Stimulated activated CD8-positive, alpha-beta memory T cell treated with anti-CD3 and anti-CD28 coated beads, Interleukin-12 subunit alpha, Interleukin-12 subunit beta, amount 100 ng/mL, for 1 hour (primary cell): ENCODE measurements at places on chromosomes 7 and 10.

DNA sequence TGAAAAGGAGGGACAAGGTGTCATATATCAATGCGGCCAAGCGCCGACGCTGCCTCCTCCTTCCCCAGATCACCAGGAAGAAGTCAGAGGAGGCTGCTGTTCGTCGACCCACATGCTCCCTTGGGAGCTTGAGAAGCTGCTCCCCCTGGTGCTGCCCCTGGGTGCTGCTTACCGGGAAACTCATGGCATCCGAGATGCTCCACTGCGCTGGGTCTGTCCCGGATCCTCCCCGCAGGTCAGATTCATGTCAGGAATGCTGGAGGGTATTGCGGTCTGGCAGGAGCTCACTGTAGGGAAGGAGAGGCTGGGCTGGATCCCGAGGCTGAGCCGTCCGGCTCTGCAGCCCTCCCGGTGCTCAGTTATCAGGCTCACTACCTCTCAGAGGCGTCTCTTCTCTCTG lies 123.7 kb upstream of the FAM20C start:
- no peak for DNase-seq

GRCh38 chr7:3134745-3135144 lies 91.1 kb upstream of the CARD11 start:
- DNase-seq, result no peak

- no peak for DNase-seq
These were observed 4.8 kb downstream of the RAMP3 start for GRCh38 chr7:45162311-45162845.

DNA sequence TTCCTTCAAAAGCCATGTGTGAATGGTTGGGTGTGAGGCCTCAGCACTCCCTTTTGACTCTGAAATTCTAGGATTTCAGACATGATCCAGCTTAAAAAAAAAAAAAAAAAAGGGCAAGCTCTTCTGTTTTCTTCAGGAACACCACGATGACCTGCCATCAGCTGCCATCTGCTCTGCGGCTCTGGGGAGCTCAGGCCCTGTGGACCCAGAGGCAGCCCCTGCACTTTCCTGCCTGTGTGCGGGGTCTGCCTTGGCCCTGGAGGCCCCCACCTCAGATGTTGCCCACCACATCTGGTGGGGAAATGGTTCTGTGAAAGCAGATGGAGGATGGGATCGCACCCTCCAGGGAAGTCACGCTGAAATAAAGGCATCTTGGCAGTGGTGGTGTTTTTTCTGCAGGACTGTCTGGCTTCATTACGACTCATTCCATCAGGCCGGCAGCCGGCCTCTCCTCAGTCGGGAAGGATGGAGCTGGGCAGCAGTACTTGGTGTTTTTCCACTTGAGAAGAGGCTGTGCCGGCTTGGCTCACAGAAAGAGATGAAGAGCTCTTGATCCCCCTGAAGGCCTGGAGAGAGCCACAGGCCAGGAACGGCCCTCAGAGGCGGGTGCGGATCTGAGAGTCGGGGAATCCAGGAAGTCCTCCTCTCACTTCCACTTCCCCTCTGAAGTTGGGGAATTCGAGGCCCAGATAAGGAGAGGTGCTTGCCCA lies 66.1 kb upstream of the AQP1 start:
- no peak for DNase-seq

- no peak for DNase-seq
These were observed 47.7 kb downstream of the RBM17 start for GRCh38 chr10:6136215-6137201.

DNA sequence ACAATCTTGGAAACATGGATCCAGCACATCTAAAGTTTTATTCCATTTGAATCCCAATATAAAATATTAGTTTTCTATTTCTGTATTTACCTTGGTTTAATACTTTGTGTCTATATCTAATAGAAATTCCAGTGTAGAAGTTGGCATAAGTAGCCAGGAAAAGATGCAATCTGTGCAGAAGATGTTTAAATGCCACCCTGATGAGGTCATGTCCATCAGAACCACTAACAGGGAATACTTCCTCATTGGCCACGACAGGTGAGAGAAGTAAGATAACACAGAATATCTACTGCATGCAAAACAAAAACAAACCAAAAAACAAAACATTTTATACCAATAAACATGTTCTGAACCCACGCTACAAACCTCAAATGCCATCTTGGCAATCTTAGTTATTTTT lies 15.7 kb downstream of the PLEKHS1 start:
- DNase-seq, result no peak

- DNase-seq, result no peak
These were observed 22.4 kb upstream of the CYTH3 start for GRCh38 chr7:6294839-6295238.

DNA sequence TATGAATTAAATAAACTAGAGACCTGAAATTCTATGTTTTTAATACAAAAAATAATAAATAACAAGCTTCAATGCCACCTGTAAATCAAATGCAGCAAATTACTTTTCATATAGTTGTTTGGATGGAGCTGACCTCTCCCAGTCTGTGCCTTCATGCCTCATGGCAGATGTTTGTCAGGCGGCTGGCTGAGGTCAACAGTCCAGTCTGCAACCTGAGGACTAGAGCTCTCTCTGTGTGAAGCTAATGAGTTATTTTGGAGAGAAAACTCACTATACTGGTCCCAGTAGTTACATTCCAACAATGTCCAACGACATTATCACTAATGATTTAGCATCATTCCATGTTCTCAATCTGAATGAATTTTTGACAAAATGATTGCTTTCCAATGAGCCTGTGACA lies 746.2 kb upstream of the POM121L12 start:
- DNase-seq, result no peak

- DNase-seq, result no peak
These were observed 316.7 kb upstream of the NPSR1 start for GRCh38 chr7:34341326-34341725.
